Vein endothelial cell (primary cell): ENCODE measurements at places on chromosomes 7 and 10. TPM values are rescaled to one million over a fixed set of nuclear protein-coding genes. Genes with fewer than 3 reads are reported as not detected.

The CFAP46 gene
- 1.3 and 1.5 TPM in 2 replicates for total RNA-seq

The ATP5F1C gene
- total RNA-seq = 276 and 311 TPM in 2 replicates

The NPTX2 gene
- total RNA-seq = 1.6 and 3.4 TPM in 2 replicates

The CCL26 gene
- total RNA-seq = not detected in 2 replicates

The CASD1 gene
- 15.7 and 16.7 TPM in 2 replicates for total RNA-seq

The AUTS2 gene
- total RNA-seq = 0.76 and 1.6 TPM in 2 replicates

The SEMA4G gene
- total RNA-seq = 1.9 and 2.9 TPM in 2 replicates

The ADAM22 gene
- total RNA-seq = 0.33 and 0.86 TPM in 2 replicates

The HUS1 gene
- 20.9 and 28.1 TPM in 2 replicates for total RNA-seq

The GNAT3 gene
- not detected in 2 replicates for total RNA-seq

The SPDYE9 gene
- total RNA-seq = not detected in 2 replicates
